ENCODE measurements at places on chromosomes 3 and 15. TPM values are rescaled to one million over a fixed set of nuclear protein-coding genes. Genes with fewer than 3 reads are reported as not detected.

GRCh38 chr3:97927704-97928103, 44.5 kb downstream of the RIOX2 start:
- peaks cover 20% of the 10 kb centered on the region for H3K36me3 ChIP-seq
- H3K27ac ChIP-seq, result no peak overlapping the region
- no peaks in the 10 kb centered on the region for H3K27me3 ChIP-seq
- no peak for DNase-seq
- no peaks in the 10 kb centered on the region for H3K4me1 ChIP-seq

GRCh38 chr3:127012091-127012490, 29.2 kb downstream of the PLXNA1 start:
- H3K4me1 ChIP-seq, result no peaks in the 10 kb centered on the region
- H3K36me3 ChIP-seq, result peaks cover 30% of the 10 kb centered on the region
- H3K27me3 ChIP-seq, result no peaks in the 10 kb centered on the region

- no peak overlapping the region for H3K4me3 ChIP-seq
- H3K27me3 ChIP-seq, result no peaks in the 10 kb centered on the region
- no peaks in the 10 kb centered on the region for H3K4me1 ChIP-seq
- no peak overlapping the region for H3K27ac ChIP-seq
These were observed 247.4 kb upstream of the TPM1 start for GRCh38 chr15:62795171-62795570.

DNA sequence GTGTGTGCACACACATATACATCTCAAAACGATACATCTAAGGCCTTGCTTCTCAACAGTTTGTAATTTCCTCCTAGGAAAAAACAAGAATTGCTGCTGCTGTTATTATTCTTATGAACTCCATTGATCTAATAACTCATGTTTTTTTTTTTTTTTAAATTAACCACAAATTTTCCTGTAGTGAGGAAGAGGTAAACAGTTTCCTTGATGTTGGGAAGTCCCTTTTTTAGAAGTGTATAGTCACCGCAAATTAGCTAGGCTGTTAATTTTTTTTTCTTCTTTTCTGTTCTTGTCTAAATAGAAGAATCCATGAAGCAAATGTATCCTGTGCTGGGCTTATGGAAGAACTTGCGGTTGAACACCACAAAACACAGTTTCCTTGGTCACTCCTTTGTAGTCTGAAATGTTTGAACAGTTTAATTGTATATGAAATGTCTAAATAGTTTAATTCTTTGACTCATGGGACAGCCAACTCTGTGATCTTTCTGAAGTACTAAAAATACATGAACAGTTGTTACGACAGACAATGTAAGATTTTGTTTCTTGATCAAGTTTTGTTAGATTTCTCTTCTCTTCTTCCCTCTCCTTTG, 64.5 kb downstream of the MITF start:
- no peaks in the 10 kb centered on the region for H3K27me3 ChIP-seq
- no peak overlapping the region for H3K4me3 ChIP-seq
- no peak overlapping the region for H3K27ac ChIP-seq
- DNase-seq, result no peak
- H3K36me3 ChIP-seq, result no peaks in the 10 kb centered on the region
- H3K4me1 ChIP-seq, result no peaks in the 10 kb centered on the region

GRCh38 chr3:148962513-148962912, 28.8 kb upstream of the GYG1 start:
- no peak overlapping the region for H3K4me3 ChIP-seq
- no peaks in the 10 kb centered on the region for H3K27me3 ChIP-seq
- H3K27ac ChIP-seq, result no peak overlapping the region

GRCh38 chr3:193764959-193765358, 172.0 kb downstream of the OPA1 start:
- no peaks in the 10 kb centered on the region for H3K4me1 ChIP-seq
- H3K4me3 ChIP-seq, result no peak overlapping the region
- no peaks in the 10 kb centered on the region for H3K27me3 ChIP-seq
- DNase-seq, result no peak
- H3K27ac ChIP-seq, result no peak overlapping the region
- no peaks in the 10 kb centered on the region for H3K36me3 ChIP-seq

DNA sequence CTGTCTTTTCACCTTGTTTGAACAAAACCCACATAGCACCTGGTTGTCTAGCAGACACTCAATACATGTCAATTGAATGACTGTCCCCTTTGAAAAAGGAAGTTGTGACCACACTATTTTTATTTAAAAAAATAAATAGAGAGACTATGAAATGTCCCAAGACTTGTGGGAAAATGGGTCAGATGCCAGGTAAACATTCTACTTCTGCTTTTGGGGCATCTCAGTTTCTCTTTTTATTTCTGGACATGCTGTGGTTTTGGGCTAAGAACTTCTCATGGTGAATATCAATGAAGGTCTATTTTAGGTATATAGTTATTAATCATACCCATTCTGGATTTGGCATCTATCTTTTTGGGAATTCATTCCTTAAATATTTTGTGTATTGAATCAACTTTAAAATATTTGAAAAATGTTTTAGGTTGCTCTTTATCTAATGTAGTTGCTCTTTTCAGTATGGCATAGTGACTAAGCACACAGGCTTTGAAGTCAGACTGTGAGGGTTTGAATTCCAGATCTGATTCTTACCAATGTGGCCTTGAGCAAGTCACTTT, 4.4 kb downstream of the TMEM45A start:
- H3K27ac ChIP-seq, result no peak overlapping the region
- no peaks in the 10 kb centered on the region for H3K27me3 ChIP-seq
- H3K4me3 ChIP-seq, result no peak overlapping the region
- DNase-seq, result no peak

GRCh38 chr3:39981547-39982184, 172.3 kb downstream of the MYRIP start:
- H3K27ac ChIP-seq, result no peak overlapping the region
- no peaks in the 10 kb centered on the region for H3K4me1 ChIP-seq
- no peak for DNase-seq
- no peak overlapping the region for H3K4me3 ChIP-seq

DNA sequence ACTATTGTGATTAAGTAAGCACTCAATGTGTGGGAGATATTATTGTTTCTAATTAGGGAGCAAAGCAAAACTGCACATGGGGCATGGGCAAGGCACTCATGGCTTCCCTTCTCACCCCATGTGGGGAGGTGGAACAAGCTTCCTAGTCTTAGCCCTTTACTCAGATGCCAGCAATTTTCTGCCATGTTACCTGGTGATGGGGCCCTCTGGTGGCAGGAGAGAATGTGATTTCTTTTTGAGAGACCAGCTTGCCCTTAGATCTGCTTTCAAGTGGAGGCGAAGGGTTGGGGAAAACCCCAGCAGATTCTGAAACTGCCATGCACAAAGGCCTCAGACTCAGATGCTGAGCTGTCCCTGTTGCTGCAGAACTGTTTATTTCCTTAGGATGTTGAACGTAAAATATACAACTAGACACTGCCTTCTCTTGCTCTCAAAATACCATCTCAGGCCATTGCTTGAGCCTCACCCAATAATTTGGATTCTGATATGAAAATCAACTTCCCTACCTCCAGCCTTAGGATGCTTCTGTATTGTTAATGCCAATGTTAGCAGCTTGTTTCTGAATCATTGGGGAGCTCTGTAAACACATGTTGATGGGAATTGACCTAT, 130.2 kb upstream of the TPRG1 start:
- H3K27me3 ChIP-seq, result no peaks in the 10 kb centered on the region
- no peak overlapping the region for H3K4me3 ChIP-seq
- H3K27ac ChIP-seq, result no peak overlapping the region
- no peak for DNase-seq
- H3K36me3 ChIP-seq, result no peaks in the 10 kb centered on the region
- H3K4me1 ChIP-seq, result peaks cover 6% of the 10 kb centered on the region

DNA sequence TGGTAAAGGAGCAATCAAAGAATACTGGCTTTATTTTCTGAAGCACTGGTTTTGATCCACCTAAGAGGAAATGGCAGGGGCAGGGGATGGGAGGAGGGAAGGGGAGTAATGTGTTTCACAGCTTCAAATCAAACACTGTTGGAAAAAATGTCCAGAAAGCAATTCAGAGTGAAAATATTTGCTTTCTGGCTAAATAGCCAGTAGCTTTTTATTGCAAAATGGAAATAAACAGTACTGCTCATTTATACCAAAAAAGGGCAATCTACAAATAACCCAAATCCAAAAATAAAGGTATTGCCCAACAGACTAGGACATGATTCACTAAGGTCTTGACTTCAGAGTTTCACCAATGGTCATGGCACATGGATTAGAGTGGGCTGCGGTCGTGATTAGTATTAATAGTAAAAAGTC, 279.3 kb upstream of the THBS1 start:
- H3K27me3 ChIP-seq, result no peaks in the 10 kb centered on the region
- H3K27ac ChIP-seq, result no peak overlapping the region
- H3K36me3 ChIP-seq, result no peaks in the 10 kb centered on the region
- no peaks in the 10 kb centered on the region for H3K4me1 ChIP-seq

- H3K27me3 ChIP-seq, result no peaks in the 10 kb centered on the region
- no peaks in the 10 kb centered on the region for H3K36me3 ChIP-seq
- no peaks in the 10 kb centered on the region for H3K4me1 ChIP-seq
- no peak overlapping the region for H3K27ac ChIP-seq
These were observed 450.8 kb upstream of the NAALADL2 start for GRCh38 chr3:174408310-174408709.

DNA sequence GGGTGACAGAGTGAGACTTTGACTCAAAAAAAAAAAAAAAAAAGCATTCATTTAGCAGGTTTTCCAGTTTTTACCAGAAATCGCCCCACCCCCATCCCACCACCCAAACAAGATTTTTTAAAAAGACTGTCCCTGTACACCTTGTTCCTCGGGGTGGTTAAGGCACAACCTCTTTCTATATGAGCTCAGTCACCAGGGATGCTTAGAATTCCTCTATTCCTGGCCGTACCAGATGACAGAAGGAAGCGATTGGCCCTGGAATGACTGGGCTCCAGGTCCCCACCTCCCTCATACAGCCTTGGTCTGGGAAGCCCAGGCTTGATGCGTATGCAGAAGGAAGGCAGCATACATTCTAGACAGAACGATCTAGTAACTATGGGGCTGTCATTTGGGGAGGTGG, 25.6 kb downstream of the IDH2 start:
- no peak overlapping the region for H3K27ac ChIP-seq
- no peaks in the 10 kb centered on the region for H3K27me3 ChIP-seq
- peaks cover under 1% of the 10 kb centered on the region for H3K4me1 ChIP-seq

DNA sequence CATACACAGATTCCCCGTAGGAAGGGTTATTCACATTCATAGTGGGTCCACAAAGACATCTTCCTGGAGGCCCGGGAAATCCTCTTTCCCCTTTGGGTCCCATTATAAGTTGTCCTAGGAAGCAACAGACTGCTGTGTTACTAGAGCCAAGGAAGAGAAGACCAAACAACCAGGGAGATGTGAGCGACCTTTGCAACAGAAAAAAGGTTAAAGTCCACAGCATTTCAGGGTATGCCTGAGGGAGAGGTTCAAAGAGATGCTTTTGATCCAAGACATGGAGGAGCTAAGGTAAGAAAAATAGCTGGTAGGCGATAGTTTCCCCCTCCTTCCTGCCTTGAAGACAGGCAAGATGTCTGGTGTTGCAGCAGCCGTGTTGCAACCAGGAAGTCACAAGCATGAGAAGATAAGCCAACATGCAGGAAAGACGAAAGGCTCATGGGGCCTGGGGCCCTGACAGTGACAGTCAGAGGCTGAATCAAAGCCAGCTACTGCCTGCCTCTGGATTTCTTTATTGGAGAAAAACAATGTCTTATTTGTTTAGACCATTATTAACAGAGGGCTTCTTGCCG, 30.9 kb downstream of the EAF1 start:
- H3K4me1 ChIP-seq, result no peaks in the 10 kb centered on the region
- no peak for DNase-seq
- H3K27ac ChIP-seq, result no peak overlapping the region
- H3K4me3 ChIP-seq, result no peak overlapping the region
- H3K36me3 ChIP-seq, result no peaks in the 10 kb centered on the region

The TMEM212 gene
- not detected for total RNA-seq

The EXD1 gene
- total RNA-seq, result not detected

The MME gene
- total RNA-seq, result 79.1 TPM

The CYP11A1 gene
- 1.1 TPM for total RNA-seq
